Fibroblast of skin of left biceps (primary cell): ENCODE measurements at places on chromosomes 7 and 10.
A peak's percentile ranks its signal among the peaks of the same experiment; 100 is the strongest.

DNA sequence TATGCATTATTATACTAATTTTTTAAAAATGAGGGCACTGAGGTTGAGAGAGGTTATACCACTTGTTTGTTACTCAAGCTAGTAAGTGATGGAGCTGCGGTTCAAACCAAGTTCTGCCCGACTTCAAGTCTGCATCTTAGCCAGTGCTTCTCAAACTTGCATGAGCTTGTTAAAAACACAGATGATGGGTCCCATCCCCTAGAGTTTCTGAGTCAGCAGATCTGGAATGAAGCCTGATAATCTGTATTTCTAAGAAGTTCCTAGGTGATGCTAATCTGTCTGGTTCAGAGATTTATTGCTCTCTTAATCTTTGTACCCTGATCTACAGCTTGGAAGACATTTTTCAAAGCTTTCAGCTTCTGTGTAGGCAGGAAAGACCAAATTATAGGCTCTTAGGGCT lies 67.7 kb upstream of the CC2D2B start:
- DNase-seq: no peak

DNA sequence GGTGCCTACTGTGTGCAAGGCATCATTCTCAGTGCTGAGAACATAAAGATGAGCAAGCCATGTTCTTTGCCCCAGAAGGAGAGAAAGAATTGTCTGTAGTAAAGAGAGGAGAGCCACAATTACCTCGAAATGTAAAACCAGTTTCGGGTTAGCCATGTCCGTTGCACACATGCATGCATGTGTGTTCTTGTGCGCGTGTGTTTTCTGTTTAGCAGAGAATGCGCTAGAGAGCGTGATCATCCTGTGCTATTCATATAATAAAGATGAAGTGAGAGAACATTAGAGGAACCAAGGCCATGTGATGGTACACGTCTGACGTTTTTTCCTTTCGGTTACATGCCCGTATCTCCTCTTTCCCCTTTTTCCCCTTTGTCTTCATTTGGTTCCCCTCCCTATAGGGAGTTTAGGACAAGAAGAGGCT lies 158.2 kb downstream of the CELF2 start:
- no peak for DNase-seq

- DNase-seq: peak; percentile 91
Observed at GRCh38 chr10:75111365-75111906, at the start of gene SAMD8. Gene SAMD8, plus strand, starts transcription at chr10:75111656. Its CDS starts 38,873 bp downstream, at chr10:75150529.

GRCh38 chr7:92753614-92754013 lies 82.8 kb downstream of the CDK6 start:
- no peak for DNase-seq
